ENCODE measurements at places on chromosomes 13 and 19. TPM values are rescaled to one million over a fixed set of nuclear protein-coding genes. Genes with fewer than 3 reads are reported as not detected.

The ZNF208 gene
- not detected for total RNA-seq

The CCDC124 gene
- total RNA-seq = 117 TPM

The SCAMP4 gene
- total RNA-seq = 49.1 TPM

The FEM1A gene
- total RNA-seq = 5.4 TPM

The LILRA5 gene
- total RNA-seq = not detected

The SHFL gene
- 7.0 TPM for total RNA-seq

The NDUFB7 gene
- 176 TPM for total RNA-seq

The RHPN2 gene
- total RNA-seq = 56.1 TPM

The PPM1N gene
- 8.1 TPM for total RNA-seq

The PCSK4 gene
- total RNA-seq = 0.82 TPM

The SLC1A6 gene
- total RNA-seq = not detected

The FUT3 gene
- total RNA-seq = not detected

The HNRNPM gene
- 244 TPM for total RNA-seq

The HSH2D gene
- not detected for total RNA-seq

The SERTM1 gene
- total RNA-seq = not detected

The ZNF787 gene
- total RNA-seq = 46.6 TPM

The LHB gene
- not detected for total RNA-seq

The SMIM44 gene
- not detected for total RNA-seq

The TEX101 gene
- not detected for total RNA-seq

The CAMSAP3 gene
- 6.1 TPM for total RNA-seq

The MAP4K1 gene
- total RNA-seq = 0.85 TPM

The ADAT3 gene
- 4.2 TPM for total RNA-seq
